T-helper 1 cell treated with Interleukin-12 subunit alpha and Interleukin-12 subunit beta and Interleukin-4 antibody, amounts not matched to agents 30 ng/mL and 1 ng/mL, for 36 hours (primary cell): ENCODE measurements at places on chromosomes 7 and 10. TPM values are rescaled to one million over a fixed set of nuclear protein-coding genes. Genes with fewer than 3 reads are reported as not detected.

NPY gene
- not detected in 2 replicates for total RNA-seq

EFCAB10 gene
- not detected in 2 replicates for total RNA-seq

ABCC2 gene
- total RNA-seq = 1.9 and 2.2 TPM in 2 replicates

CALHM3 gene
- 0.20 TPM in 1 of 2 replicates, not detected in the other for total RNA-seq

DGKI gene
- 3.4 and 3.6 TPM in 2 replicates for total RNA-seq
